ENCODE measurements at places on chromosomes 4 and X.

- no peak for DNase-seq
Measured at GRCh38 chr4:93243262-93243661, 585.3 kb upstream of the ATOH1 start.

DNA sequence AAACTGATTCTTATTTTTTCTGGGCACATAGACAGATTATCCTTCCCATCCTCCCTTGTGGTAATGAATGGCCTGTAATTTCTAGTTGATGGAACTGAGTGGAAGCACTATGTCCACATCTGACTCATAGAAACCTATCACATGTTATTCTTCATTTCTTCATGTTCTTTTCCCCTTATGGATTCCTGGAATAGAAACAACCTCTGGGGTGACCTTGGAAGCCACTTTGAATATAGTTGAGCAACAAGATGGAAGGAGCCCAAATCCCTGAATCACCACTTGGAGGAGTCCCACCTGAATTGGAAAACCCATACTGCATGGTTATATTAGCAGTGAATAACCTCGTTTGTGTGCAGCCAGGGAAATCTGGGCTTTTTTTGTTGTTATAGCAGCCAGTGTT, 137.8 kb downstream of the MID1IP1 start:
- DNase-seq, result peak; percentile 57

- DNase-seq, result no peak
Measured at GRCh38 chrX:37779857-37780256, at the start of gene CYBB. CYBB (plus strand) TSS chrX:37780059; CDS start chrX:37780078, 19 bp downstream.

DNA sequence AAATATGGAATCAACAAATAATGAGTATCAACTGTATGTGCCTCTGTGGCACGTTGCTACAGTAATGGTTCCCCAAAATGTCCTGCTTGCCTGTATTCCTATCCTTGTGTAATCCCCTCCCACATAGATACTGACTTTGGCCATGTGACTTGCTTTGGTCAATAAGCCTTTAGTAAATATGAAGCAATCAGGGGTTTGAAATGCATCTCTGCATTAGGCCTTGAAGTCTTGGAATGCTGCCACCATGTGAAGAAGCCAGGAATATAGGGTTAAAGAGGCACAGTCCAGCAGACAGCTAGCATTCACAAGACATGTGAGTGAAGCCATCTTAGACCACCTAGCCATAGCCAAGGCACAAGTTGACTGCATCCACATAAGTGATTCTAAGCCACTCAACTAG, 190.9 kb downstream of the GABRB1 start:
- no peak for DNase-seq

- no peak for DNase-seq
Measured at GRCh38 chr4:38531141-38531727, 132.8 kb upstream of the KLF3 start.

DNA sequence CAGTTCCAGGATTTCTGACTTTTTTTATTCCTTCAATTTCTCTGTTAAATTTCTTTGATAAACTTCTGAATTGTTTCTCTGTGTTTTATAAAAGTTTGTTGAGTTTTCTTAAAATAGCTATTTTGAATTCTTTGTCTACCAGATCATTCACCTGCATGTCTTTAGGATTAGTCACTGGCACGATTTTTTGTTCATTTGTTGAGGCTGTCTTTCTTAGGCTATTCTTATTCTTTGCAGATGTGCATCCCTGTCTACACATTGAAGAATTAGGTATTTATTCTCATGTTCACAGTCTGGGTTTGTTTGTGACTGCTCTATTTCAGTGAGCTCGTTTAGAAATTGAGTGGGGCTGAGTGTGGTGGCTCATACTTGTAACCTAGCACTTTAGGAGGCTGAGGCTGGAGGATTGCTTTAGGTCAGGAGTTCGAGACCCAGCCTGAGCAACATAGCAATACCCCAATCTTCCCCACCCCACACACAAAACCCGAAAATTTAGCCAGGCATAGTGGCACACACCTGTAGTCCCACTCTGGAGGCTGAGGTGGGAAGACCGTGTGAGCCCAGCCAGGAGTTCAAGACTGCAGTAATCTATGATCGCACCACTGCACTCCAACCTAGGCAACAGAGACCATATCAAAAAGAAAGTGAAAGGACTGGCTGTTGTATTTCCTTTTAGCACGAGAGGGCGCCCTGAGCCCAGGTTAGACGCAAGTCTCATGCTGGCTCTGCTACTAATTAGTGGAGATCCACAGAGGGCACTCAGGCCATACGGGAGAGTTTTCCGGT, 42.0 kb downstream of the F8 start:
- peak; percentile 49 for DNase-seq

- no peak for DNase-seq
Measured at GRCh38 chr4:13844740-13845139, 217.2 kb upstream of the BOD1L1 start.

GRCh38 chr4:180314972-180315371, 1928.2 kb upstream of the TENM3 start:
- no peak for DNase-seq

- no peak for DNase-seq
Measured at GRCh38 chrX:68588602-68589371, 58.7 kb upstream of the STARD8 start.

GRCh38 chr4:149987330-149988086, 90.7 kb upstream of the DCLK2 start:
- DNase-seq, result no peak

GRCh38 chr4:33111117-33111516, 2390.9 kb downstream of the PCDH7 start:
- DNase-seq, result no peak

DNA sequence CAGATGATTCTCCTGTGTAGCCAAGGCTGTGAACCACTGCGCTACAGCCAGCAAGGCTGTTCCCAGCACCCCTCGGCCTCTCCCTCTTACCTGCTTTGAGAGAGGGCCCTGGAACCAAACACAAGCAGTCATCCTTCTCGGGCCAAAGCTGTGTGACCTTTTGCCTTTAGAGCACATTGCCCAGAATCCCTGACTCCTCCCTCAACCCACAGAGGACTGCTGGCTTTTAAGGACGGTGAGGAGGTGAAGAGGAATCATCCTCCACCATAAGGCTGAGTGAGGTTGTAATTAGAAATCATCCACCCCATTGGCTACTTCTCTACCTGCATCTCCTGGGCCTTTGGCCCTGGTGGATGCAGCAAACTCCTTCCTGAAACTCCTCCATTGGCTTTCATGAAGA, 93.6 kb upstream of the PJA1 start:
- DNase-seq, result no peak

DNA sequence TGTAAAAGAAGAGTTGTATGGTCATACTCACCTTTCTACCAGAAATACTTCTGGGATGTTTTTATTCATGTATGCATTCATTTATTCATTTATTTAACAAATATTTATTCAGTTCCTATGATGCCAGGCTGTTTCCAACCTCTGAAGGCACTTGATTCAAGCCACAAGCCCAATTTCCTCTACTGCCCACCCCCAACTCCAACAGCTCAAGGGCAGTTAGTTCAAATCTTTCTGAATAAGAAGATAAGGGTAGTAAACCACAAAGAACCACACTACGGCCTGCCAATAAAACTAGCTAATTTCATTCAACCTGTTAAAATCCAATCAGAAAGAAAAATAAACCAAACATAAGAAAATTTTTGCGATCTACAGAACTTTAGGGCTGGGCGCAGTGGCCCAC, 31.2 kb downstream of the LRBA start:
- DNase-seq, result no peak

GRCh38 chr4:76214177-76214675, 602 bp upstream of the SCARB2 start:
- no peak for DNase-seq

DNA sequence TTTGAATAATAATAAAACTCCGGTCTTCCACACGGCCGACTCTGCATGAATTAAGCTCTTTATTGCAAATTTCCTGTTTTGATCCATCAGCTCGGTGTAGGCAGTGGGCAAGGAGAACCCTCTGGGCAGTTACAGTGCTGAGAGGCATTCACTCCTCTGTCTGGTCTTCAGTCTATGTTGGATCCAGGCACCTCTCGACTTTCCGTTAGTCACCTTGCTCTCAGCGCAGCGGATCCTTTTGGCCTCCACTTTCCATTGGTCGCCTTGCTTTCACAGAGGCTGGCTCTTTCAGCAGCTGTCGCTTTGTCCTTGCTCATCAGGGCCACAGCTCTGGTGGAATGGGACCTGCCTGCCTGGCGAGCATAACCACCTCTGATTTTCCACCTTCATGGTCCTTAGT, 52.9 kb downstream of the TRMT44 start:
- DNase-seq, result no peak

Measured in ovary (tissue), 10 donors.